ENCODE measurements at places on chromosomes 6 and 20.

DNA sequence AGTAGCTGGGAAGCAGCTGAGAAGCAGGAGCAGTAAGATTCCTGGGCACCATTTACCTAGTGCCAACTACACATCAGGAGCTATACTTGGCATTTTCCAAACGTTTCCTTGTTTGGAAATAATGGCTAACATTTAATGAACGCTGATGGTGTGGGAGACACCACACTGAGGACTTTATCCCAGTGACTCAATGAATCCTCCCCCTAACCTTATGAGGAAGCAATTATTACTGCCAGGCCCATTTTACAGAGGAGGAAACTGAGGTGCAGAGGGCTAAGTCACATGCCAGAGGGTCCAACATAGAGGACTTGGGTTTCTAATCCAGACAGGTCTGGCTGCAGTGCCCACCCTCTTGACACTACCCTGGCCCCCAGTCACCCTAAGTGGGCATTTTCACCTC lies 6.1 kb downstream of the PTGIS start:
- no peak for DNase-seq

DNA sequence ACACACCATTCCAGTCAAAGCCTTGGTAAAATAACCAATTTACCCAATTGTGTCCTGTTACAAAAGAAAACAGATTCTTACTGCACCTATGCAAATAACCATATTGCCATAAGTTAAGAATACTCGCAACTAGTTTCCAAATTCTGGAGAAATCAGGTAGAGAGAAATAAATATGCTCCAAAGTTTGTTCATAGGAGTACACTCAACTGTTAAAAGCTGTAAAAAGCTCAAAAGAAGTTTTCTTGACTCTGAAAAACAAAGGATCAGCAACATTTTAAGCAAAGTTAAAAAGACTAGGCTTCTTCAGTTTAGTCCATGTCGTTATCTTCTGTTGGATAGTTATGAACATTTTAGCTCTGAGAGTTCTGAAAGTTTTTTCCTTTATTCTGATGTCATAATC lies 48.0 kb downstream of the CEP85L start:
- no peak for DNase-seq

GRCh38 chr20:11697055-11697454 lies 220.6 kb upstream of the BTBD3 start:
- no peak for DNase-seq

DNA sequence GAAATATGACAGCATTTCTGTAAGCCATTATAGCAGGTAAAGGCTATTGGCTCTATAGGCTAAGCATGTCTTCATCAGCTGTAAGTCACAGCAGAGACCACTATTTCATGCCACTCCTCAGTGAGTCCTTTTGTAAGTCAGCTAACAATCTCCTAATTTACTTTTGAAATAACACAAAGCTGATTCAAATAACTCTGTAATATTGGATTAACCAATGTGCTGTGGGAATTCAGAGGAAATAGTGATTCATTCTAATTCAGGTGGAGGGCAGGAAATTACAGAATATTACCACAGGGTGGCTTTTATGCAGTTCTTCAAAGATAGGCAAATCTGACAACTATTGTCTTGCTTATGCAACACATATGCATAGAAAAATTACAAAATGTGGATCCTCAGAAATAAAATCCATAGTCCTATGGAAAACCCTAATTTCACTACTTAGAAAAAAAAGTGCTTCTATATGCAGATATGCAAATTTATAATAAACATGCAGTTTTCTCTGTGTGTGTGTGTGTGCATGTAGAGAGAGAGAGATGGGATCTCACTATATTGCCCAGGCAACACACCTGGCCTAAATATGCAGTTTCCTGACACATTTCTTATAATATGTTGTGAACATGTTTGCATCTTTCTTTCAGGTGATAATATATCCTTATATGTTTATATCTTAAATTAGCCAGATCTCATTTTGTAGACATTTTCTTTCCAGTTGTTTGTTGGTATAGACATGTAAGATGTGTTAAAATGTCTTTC lies 4.8 kb upstream of the SMIM28 start:
- DNase-seq: no peak

Data from stimulated activated CD4-positive, alpha-beta T cell treated with anti-CD3 and anti-CD28 coated beads, Interleukin-1b, Interleukin-23, amount 100 ng/mL, for 1 hour (primary cell).